CD4-positive, alpha-beta T cell treated with Interferon alpha-2 for 1 hour (primary cell): ENCODE measurements at places on chromosomes 5 and 9.

DNA sequence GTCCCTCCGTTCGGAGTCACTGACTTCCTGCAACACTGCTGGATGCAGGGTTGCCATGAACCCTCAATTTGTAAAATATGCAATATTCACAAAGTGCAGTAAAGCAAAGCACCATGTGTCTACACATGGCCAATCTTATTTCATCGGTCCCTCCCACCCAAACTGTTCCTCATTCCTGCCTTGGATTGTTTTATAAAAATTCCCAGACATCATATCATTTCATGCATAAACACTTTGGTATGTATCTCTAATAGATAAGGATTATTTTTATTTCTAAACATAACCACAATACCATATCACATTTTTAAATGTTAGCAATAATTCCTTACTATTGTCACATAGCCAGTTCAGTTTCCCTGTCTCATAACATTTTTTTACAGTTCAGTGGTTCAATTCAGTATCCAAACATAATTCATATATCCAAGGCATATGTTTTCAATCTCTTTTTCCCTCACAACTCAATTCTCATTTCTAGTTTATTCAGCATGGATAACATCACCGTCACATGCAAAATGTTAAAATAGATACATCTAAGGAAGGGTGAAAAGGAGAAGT lies 82.0 kb upstream of the PCAT7 start:
- no peak for DNase-seq

- no peak for DNase-seq
Measured at GRCh38 chr5:111697881-111698757, 58.9 kb downstream of the NREP start.

DNA sequence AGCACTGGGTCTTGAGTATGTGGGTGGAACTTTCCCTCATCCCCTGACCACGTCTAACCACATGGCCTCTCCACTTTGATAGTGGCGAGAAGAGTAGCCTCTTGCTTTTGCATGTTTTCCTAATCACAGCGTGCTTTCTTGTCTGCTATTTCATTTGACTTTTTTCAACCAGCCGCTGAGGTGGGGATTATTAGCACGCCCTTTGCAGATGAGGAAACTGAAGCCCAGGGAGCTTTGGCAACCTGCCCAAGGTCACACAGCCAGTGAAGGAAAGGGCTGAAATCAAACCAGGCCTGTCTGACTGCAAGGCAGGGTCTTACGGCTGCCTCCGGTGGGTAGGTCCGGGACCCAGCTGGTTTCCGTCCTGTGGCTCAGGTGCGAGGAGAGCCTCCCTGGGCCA lies 106.5 kb upstream of the MSX2 start:
- no peak for DNase-seq

DNA sequence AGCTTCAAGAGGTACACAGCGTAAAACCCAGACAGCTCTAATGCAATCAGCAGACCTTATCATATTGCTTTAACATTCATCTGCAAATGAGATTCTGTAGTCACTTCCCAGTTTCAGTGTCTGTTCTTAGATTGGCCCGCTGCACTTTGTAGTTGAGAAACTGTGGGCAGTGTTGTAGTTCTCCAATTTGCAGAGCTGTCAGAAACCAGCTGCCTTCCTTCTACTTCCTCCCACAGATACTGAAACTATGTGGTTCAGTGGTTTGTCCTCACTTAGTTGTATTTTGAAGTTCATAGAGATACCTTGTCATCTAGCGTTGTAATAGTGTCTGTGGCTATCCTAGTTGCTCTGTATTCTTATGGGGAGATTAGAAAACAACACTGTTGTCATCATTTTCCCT lies 39.6 kb upstream of the TRIM36 start:
- DNase-seq: peak; percentile 54

GRCh38 chr9:127921557-127922120 lies 4.8 kb upstream of the ST6GALNAC4 start:
- DNase-seq: peak; percentile 72

GRCh38 chr9:107898761-107899160 lies 409.2 kb upstream of the KLF4 start:
- DNase-seq: no peak

DNA sequence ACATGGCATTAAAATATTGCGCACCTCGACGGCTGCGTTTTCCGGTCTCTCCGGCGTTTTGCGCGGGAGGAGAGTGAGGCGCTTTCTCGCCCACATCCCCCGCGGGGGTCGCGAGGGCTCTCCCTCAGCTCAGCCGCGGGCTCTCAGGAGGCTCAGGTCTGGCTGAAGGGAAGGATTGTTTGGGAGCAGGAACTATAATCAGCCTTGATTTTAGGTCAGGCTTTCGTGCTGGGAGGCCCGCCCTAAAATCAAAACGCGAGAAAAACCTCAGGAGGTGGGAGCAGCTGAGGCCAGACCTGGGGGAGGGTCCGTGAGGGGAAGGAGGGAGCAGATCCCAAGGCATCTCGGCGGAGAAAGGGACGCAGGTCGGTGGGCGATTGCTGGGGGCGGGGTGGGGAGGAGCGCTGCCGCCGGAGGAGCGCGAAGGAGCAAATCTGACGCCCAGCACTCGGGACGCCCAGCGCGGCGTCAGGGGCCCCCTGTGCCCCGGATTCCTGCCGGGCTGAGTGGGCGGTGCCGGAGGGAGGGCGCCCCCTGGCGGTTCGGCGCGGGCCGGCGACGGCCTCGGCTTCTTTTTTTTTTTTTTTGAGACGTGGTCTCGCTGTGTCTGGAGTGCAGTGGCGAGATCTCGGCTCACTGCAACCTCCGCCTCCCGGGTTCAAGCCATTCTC lies 18.7 kb upstream of the RNF130 start:
- peak; percentile 74 for DNase-seq

- no peak for DNase-seq
Measured at GRCh38 chr5:87081016-87081415, 186.7 kb upstream of the RASA1 start.

DNA sequence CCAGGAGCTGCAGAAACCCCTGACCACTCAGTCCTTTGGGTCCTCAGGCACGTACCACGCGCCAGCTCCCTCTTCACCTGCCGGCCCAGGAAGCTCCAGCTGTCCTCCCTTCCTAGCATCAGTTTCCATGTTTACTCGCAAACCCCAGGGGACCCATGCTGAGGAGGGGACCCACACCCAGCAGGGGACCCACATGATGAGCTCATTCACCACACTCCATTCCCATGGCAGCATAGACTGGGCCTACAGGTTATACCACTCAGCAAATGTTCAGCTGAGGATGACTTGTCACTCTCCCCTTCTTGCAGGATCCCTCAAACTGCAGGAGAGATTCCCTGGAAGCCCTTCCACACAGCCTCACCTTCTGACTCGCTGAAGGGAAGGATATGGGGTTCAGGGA lies 73.5 kb upstream of the GALNT10 start:
- no peak for DNase-seq

GRCh38 chr9:133789778-133790177 lies 51.6 kb upstream of the SARDH start:
- no peak for DNase-seq

GRCh38 chr5:37804401-37804800 lies 35.4 kb downstream of the GDNF start:
- no peak for DNase-seq

DNA sequence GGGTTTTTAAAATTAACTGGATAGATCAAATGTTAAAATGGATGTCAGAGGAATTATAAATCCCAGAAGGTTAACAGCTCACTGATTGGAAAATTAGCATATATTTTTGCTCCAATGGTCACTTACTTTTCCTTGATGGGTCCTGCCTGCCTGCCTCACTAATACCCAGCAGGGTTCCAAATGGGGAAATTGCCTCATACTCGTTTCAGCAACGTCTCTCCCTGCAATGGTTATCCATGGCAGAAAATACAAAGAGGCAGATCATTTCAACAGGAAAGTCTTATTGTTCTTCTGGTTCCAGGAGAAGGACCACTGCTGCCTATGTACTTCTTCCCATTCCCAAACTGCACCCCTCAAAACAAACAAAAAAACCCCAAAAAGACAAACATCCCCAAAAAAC lies 71.3 kb downstream of the ERP44 start:
- DNase-seq: no peak

- no peak for DNase-seq
Measured at GRCh38 chr9:94899464-94900221, 173.1 kb downstream of the AOPEP start.

DNA sequence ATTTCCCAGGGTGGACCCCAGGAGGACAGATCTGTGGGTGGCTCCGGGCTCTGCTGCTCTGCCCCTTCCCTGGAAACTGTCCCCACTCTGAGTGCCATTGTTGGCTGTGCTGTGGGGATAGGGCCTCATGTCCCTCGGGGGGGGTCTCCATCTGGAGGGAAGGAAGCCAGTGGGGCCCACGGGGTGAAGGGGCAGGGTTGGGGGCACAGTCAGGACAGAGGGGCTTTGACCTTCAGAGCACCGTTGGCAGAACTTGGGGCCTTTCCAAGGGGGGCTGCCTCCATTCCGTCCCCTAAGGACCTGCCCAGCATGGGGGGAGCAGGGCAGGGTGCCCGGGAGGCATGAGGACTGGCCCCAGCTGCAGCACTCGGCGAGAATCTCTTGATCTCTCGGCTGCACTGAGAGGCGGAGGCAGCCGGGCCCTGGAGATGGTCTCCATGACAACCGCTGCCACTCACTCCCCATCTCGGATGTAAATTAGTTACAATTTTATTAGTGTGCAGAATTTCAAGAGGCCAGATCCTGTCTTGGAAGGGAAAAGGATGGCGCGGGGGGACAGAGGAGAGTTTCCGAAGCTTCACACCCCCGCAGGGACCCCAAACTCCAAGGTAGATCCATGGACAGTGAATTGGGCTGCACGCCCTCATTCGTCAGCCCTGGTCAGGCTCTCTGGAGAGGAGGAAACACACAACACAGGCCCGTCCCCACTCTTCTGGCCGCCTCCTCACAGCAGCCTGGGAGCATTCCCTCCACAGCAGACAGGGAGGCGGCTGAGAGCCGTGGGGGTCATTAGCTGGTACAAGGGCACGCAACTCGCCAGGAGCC lies 216.2 kb upstream of the IER5L start:
- no peak for DNase-seq

- no peak for DNase-seq
Measured at GRCh38 chr9:71506821-71507220, 261.5 kb downstream of the CEMIP2 start.

DNA sequence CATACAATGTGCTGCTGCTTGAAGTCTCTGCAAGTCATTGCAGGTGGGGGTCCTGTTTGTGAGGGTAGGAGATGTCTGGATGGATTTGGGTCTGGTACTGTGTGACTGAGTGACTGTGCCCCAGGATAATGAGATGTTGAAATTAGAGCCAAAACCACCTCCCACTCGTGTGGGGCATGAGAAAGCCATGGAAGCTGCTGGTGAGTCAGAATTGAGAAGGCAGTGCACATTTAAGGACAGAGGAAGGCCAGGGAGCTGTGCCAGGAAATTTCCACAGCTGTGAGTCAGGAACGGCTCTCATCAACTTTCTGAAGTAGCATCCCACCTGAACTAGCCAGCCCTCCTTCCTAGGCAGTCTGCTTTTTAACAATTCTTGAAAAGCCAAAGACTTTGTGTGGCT lies 229.8 kb downstream of the DRD1 start:
- DNase-seq: no peak

DNA sequence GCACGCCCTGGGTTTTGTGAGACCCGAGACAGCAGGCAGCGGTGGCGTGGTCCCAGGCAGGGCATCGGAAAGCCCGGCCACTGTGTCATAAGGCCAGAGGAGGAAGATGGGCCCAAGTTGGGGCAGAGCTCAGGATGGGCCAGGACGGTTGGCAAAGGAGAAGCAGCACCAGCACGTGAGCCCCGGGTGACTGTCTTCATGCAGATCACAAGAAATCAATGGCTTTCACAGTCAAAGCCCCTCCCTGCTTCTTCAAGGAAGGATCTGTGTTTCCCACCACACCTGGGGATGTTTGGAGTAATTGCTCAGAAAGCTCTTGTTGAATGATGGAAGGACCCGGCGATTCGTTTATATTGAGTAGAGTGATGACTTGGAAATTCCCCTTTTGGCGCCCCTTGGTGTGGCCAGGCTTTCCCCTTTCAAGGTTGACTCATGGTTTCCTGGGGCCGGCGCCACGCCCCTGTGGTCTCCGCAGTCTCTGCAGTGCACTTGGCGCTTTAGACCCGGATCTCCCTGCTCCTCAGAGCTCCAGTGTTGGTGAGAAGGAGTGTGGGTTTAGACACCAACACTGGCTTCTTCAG lies 52.1 kb downstream of the IL31RA start:
- DNase-seq: peak; percentile 67

- no peak for DNase-seq
Measured at GRCh38 chr9:80407220-80407619, 835.5 kb downstream of the TLE4 start.

DNA sequence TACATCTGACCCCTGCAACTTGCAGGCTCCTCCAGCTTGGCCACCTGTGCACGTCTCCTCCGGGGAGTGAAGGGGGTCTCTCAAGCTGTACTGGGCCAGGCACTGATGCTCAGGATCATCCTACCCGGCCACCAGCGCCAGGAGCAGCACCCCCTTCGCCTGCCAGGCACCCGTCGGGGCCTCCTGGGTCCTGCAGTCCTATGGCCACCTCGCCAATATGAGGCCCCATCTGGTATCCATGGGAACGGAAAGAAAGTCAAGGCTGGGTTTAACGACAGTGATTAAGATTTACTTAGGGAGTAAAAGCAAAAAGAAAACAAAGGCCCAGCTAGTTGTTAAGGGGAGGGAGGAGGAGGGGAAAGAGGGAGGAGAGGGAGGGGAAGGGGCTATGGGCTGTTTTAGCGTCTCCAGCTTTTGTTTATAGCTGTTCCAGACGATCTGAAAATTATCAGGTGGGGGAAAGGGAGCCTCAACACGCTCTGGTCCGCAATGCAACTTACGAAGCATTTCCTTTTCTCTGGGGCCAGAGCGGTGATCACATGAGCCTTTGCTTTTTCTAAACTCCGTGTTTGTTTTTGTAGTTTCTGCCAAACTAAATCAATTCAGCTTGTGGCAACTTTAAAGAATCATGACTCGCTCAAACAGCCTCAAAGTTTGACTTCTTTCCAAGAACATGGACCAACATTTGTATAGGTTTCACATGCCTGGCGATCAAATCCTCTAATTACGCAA lies 132.4 kb downstream of the ROR2 start:
- DNase-seq: no peak

DNA sequence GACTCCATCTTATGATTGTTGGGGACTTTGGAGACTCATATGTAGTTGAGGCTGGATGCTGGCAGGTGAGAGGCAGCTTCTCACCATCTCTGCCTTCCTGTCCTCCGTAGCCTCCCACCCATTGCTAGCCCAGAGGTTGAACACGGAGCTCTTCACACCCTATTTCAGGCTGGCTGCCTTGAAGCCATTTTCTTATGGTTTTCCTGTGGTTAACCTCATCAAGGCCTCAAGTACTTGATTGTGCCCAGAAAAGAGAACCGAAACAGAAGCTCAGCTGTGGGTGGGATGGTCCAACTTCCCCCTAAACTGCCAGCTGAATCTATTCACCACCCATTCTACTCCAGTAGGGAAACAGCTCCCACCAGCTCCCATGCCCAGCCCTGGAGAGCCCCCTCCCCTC lies 102.9 kb downstream of the LIFR start:
- DNase-seq: peak; percentile 77

GRCh38 chr5:56959326-56959725 lies 7.4 kb upstream of the MIER3 start:
- DNase-seq: no peak

DNA sequence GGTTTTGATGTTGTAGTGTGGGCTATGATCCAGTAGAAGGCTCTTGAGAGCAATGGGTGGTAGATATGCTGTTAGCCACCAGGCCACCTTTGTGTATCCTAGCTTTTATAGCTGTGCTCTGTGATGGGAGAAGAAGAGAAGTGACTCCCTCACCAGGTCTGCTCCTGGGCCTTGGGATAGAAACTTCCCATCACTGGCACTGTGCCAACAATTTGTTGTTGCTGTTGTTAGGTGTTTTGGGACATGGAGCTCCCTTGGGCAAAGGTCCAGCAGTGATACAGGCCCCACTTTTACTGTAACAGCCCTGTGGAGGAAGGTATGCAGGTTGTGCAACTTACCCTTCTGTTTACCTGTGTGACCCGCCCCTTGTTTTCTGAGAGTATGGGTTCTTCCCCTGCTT lies 570.9 kb upstream of the GRIN3A start:
- no peak for DNase-seq
